Activated naive CD4-positive, alpha-beta T cell treated with anti-CD3 and anti-CD28 coated beads, Interleukin-2, amount 10 ng/mL, durations not matched to agents 7 days and 5 days (primary cell): ENCODE measurements at places on chromosomes 11 and 22.
A peak's percentile ranks its signal among the peaks of the same experiment; 100 is the strongest.

GRCh38 chr11:47392546-47393162 lies 14.3 kb upstream of the SPI1 start:
- H3K27me3 ChIP-seq = peaks cover 7% of the 10 kb centered on the region
- no peak overlapping the region for H3K27ac ChIP-seq
- peaks cover 62% of the 10 kb centered on the region for H3K4me1 ChIP-seq
- no peak for DNase-seq
- no peak overlapping the region for H3K4me3 ChIP-seq
- H3K36me3 ChIP-seq = no peaks in the 10 kb centered on the region

DNA sequence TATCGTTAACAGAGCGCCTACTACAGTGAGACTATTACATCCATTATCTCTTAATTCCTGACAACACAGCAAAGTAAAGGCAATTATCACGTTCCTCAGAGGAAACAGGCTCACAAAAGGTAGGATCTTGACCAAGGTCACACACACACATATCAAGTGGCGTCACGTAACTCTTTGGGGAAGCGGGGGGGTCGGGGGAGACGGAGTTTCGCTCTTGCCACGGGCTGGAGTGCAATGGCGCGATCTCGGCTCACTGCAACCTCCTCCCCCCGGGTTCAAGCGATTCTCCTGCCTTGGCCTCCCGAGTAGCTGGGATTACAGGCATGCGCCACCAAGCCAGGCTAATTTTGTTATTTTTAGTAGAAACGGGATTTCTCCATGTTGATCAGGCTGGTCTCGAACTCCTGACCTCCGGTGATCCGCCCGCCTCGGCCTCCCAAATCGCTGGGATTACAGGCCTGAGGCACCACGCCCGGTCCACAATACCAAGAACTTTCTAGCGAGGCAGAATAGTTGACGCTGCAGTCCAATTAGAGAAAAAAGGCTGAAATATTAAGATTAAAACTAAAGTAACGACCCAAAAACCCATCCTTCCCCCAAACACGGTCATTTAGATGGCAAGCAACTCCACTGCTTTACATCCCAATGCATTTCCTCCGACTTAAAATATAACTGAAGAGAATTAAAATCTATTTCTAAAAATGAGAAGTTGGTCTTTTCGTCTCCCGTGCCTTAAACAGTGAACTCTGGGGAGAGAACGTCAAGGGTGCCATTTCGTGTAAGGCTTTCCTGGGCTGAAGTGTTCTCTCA lies 1.2 kb downstream of the DDX17 start:
- DNase-seq = peak; percentile 77
- peaks cover 56% of the 10 kb centered on the region for H3K4me1 ChIP-seq
- peak overlapping the region; percentile 98 for H3K27ac ChIP-seq
- peaks cover 3% of the 10 kb centered on the region for H3K27me3 ChIP-seq

DNA sequence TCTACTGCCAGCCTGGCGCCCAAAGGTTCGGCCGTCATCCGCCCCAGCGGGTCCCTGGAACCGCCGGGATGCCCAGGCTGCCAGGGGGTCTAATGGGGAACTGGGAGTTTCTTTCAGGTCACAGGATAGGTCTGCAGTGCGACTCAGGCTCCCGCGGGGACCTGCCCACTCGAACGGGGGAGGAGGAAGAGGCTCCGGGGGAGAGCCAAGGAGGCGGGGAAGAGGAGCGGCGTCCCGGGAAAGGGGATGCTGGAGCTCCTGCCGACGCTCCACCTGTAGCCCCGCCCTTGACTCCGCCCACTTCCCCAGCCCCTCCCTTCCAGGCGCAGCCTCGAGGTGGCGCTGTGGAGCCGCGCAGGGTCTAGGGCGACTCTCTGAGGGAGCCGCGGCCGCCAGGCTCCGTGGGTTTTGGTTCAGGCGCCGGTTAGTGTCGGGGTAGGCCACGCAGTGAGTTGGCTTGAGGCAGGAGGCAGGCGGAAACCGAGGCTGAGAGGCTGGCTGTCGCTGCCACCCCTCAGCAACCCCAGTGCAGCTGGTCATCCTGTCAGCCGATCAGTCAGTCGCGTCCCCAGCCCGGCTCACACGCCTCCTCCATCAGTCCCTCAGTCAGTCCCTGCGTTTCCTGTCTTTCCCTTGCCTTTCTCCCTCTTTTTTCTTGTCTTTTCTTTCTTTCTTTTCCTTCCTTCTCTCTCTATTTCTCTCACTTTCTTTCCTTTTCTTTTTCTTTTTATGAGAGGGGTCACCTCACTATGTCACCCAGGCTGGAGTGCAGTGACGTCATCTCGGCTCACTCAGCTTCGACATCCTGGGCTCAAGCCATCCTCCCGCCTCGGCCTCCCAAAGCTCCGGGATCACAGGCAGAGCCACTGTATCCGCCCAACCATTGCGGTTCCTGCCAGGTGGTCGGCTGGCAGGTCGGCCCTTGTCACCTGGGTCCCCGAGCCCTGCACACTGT lies 26.4 kb downstream of the YWHAH start:
- H3K4me1 ChIP-seq = peaks cover 13% of the 10 kb centered on the region
- peak; percentile 91 for DNase-seq
- H3K27ac ChIP-seq = no peak overlapping the region

DNA sequence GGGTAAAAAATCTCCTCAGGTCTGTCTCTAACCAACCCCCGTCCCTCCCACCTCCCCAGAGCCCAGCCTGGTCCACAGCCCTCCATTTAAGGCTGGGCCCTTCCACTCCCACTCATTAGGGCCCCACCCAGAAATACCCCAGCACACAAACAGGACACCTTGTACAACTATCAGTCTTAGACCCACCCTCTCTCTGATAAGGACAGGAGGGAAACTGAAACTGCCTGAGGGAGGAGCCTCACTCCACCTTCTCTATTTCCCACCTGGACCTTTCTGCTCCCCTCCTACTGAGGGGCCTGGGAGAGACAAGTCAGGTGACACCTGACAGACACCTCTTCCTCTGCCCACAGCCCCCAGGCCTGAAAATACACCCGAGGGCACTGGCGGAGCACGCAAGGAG lies 90.2 kb downstream of the PLEKHA7 start:
- DNase-seq = no peak
- peaks cover 70% of the 10 kb centered on the region for H3K27me3 ChIP-seq
- no peak overlapping the region for H3K27ac ChIP-seq
- no peaks in the 10 kb centered on the region for H3K36me3 ChIP-seq
- no peak overlapping the region for H3K4me3 ChIP-seq

- no peak overlapping the region for H3K4me3 ChIP-seq
- H3K27ac ChIP-seq = no peak overlapping the region
- no peaks in the 10 kb centered on the region for H3K4me1 ChIP-seq
- H3K27me3 ChIP-seq = peaks cover 25% of the 10 kb centered on the region
- H3K36me3 ChIP-seq = no peaks in the 10 kb centered on the region
- DNase-seq = no peak
Measured at GRCh38 chr11:61194169-61194671, 9.1 kb upstream of the PGA3 start.

GRCh38 chr11:133939558-133939957 lies 17.2 kb downstream of the IGSF9B start:
- peaks cover 88% of the 10 kb centered on the region for H3K36me3 ChIP-seq
- no peaks in the 10 kb centered on the region for H3K27me3 ChIP-seq
- DNase-seq = no peak

DNA sequence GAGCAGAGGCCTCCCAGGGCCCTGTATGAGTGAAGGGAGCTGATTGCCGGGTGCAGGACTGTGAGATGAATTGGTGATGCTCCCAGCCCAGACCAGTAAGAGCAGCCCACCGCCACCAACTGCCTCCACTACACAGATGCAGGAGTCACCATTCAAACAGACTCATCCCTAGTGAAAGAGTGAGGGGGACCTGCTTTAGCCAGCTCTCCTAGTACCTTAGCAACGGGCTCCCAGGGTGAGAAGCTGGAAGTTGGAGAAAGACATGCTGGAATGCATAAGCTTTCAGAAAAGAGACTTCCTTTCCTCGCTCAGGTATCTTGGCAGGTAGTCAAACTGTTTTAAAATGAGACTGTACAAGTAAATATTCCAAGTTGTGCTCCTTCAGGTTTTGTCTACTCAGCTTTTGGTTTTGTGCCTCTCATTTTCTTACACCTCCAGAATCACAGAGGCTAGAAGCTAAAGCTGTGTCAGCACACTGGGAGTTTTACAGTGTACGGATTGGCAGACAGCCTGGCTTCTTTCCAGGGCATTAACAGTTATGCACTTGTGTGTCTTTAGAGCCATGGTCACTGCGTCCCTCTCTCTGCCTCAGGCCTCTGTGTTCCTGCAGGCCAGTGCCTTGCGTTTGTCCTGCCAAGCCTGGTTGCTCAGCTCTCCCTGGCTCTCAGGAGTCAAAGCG lies 146.2 kb downstream of the ATXN10 start:
- no peak for DNase-seq
- H3K27ac ChIP-seq = no peak overlapping the region
- peaks cover 7% of the 10 kb centered on the region for H3K4me1 ChIP-seq

DNA sequence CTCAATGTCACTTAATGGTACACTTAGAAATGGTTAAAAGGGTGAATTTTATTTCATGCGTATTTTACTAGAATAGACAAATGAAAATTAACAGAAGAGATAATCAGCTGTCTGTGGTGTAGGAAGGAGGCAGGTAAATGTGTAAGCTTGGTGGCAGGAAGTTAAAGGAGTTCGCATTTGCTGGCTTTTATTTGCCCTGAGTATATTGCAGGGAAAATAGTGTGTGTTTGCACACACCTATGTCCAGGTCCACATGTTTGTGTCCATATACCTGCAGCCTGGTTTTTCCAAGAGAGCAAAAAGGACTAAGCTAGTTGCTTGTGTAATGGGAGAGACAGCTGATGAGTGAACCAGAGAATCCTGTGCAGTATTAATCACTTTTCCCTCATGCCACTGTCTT lies 16.0 kb downstream of the NTM start:
- H3K36me3 ChIP-seq = no peaks in the 10 kb centered on the region
- H3K4me3 ChIP-seq = no peak overlapping the region
- H3K27me3 ChIP-seq = no peaks in the 10 kb centered on the region
- H3K4me1 ChIP-seq = no peaks in the 10 kb centered on the region
- no peak overlapping the region for H3K27ac ChIP-seq
- no peak for DNase-seq

DNA sequence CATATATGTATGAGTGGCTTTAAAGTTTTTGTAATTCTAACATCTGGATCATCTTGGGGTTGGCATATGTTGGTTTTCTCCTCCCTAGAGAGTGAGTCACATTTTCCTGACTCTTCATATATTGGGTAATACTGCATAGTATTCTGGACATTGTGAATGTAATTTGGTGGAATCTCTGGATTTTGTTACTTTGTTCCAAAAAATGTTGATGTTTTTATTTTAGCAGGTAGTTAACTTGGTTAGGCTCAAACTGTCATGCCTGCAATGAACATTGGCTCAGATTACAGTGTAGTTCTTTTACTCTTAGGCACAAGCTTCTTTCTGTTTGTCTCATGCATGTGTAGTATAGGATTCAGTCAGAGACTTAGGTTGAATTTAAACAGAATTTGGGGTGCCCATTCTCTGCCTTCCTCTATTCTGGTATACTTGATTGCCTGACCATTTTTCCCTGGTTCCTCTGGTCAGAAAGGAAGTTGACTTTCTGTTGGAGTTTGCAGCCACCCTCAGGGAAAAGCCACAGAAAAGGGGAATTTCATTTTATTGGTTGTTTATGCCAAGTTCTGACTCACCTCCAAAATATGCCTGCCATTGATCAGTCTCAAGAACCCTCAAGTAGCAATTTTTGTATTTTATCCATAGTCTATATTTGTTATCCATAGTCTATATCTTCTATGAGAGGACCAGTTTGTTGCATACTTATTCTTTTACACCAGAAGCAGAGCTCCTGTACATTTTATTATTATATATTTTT lies 151.7 kb downstream of the UVRAG start:
- DNase-seq = no peak
- H3K36me3 ChIP-seq = peaks cover 3% of the 10 kb centered on the region
- no peaks in the 10 kb centered on the region for H3K27me3 ChIP-seq

GRCh38 chr22:36480941-36481392 lies 473 bp downstream of the TXN2 start:
- peak overlapping the region; percentile 96 for H3K27ac ChIP-seq
- H3K4me3 ChIP-seq = peak overlapping the region; percentile 99
- peaks cover 23% of the 10 kb centered on the region for H3K36me3 ChIP-seq
- H3K27me3 ChIP-seq = no peaks in the 10 kb centered on the region

GRCh38 chr11:69748637-69749036 lies 26.5 kb downstream of the FGF4 start:
- no peak overlapping the region for H3K4me3 ChIP-seq
- H3K27me3 ChIP-seq = peaks cover 9% of the 10 kb centered on the region
- no peak for DNase-seq
- no peaks in the 10 kb centered on the region for H3K4me1 ChIP-seq

GRCh38 chr11:30585892-30586250 lies 282 bp downstream of the MPPED2 start:
- no peak overlapping the region for H3K27ac ChIP-seq
- peaks cover 2% of the 10 kb centered on the region for H3K4me1 ChIP-seq
- peaks cover 53% of the 10 kb centered on the region for H3K27me3 ChIP-seq

- H3K27ac ChIP-seq = no peak overlapping the region
- H3K4me1 ChIP-seq = no peaks in the 10 kb centered on the region
- peaks cover 3% of the 10 kb centered on the region for H3K27me3 ChIP-seq
- DNase-seq = no peak
Measured at GRCh38 chr11:11435635-11436034, 82.6 kb upstream of the CSNK2A3 start.

- H3K36me3 ChIP-seq = no peaks in the 10 kb centered on the region
- H3K4me3 ChIP-seq = no peak overlapping the region
- no peak for DNase-seq
- H3K27me3 ChIP-seq = peaks cover 35% of the 10 kb centered on the region
- peaks cover 7% of the 10 kb centered on the region for H3K4me1 ChIP-seq
- H3K27ac ChIP-seq = no peak overlapping the region
Measured at GRCh38 chr22:43114958-43115357, 4.4 kb downstream of the BIK start.

DNA sequence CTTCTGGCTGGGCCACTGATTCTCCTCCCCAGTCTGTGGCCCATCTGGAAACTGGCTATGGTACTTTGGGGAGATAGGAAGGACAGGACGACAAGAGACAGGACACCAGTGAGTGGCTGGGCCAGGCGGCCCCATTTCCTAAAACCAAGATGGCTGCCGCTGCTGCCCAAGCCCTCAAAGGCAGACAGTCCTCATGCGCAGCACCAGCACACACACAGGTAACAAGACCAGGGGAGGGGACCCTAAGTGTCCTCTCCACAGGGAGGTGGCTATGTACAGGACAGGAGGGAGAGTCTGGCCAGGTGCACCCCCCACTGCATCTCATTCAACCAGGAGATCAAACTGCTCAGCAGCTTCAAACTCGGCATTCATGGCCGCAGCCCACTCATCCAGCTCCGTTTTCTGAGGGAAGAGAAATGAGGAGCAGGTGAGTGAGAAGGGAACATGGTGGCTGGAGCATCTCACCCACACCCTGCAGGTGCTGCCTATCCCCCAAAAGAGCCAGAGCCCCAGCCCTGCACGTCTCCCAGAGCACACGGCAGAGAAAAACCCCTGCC lies 5.0 kb downstream of the CDCA5 start:
- no peak overlapping the region for H3K4me3 ChIP-seq
- peaks cover 62% of the 10 kb centered on the region for H3K36me3 ChIP-seq
- H3K27ac ChIP-seq = peak overlapping the region; percentile 86
- H3K4me1 ChIP-seq = peaks cover 55% of the 10 kb centered on the region
